CD4-positive, alpha-beta T cell treated with Interleukin-6 for 4 hours (primary cell): ENCODE measurements at places on chromosomes 16 and 17.

- no peak for DNase-seq
These were observed 7.3 kb downstream of the CSF3 start for GRCh38 chr17:40022497-40022896.

DNA sequence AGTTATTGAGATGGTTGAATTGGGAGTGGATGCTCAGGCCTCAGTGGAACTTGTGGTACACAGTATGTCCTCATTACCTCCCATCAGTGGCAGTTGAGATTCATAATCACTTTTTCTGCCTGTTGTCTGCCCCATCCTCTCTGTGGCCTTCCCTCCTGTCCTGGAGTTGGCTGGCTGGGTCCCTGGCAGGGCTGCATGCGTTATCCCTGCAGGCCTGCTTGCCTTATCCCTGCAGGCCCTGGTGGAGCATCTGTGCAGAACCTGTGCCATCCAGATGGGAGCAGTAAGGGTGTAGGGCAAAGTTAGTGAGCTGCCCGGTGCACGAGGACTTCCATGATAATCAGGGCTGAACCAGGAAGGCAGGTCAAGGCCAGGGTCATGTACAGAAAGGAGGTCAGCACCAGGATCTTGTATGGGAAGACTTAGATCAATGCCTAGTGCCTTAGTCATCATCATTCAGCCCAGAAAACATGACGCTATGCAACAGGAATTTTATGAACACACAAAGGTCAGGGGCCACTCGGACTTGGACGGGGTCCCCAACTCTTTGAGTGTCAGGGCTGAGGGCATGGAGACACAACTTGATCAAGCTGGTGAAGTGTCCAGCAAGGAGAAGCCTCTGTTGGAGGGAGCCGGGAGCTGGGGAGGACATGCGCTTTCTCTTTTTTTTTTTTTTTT lies 47.2 kb downstream of the ABCC1 start:
- DNase-seq = no peak

DNA sequence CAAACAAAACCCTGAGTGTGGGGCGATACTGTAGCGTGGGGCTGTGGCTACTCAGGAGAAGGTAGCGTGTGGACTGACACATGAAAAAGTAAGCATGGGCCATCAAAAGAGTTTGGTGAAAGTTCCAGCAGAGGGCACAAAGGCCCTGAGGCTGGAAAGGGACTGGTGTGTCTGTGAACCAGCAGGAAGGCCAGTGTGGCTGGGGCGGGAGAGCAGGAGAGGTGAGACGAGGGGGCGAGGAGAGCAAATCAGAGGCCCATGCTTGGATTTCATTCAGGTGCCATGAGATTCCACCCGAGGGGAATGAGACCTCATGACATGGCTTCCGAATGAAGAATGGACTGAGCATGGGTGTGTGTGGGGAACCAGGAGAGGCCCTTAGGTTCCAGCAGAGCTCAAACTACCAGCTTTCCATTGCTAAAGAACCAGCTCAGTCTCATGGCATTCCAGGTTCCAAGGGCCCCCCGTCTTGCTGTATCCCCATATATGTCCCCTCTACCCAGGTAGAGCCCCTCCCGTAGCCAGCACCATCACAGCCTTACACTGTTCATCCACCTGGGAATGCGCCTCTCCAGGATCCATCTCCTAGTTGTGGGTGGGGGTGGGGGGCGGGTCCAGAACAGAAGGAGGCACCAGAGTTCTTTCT lies 31.1 kb downstream of the TRPV2 start:
- DNase-seq = no peak

GRCh38 chr17:41308918-41309359 lies at the start of gene KRTAP16-1:
KRTAP16-1 (minus strand) TSS chr17:41309309; CDS start chr17:41309253, 56 bp downstream.
- DNase-seq = peak; percentile 69

DNA sequence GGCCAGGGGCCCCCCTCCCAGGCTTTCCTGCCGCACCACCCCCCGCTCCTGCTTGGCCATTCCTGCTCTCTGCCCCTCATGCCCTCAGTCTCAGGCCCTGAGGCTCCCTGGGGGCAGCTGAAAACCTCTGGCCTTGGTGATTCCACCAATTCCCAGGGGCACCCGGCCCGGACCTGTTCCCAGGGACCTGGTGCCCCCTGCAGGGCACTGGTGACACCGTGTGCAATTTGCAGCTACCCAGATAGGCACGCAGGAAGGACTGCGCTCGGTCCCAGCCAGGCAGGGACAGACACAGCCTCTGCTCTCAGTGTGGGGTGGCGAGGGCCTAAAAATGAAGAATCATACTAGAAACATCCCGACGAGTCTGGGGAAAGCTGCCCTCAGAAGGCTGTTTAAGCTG lies 13.4 kb downstream of the WFDC1 start:
- no peak for DNase-seq

DNA sequence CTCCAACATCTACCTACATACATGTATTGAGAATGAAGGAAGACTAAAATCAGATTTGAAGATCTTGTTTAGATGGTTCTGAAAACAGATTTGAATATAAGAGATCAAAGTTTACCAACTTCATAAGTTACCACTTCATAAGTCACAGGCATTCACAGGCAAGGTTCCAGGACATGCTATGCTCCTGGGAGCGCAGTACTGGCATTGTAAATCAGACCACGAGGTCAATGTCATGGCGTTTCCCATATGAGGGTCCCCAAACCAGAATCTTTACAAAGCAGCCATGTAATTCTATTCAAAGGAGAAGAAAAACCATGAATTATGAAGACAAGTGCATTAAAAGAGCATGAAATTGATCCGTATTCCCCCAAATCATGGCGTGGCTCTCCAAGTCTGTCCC lies 3.0 kb downstream of the CDH11 start:
- DNase-seq = no peak

- DNase-seq = peak; percentile 44
These were observed 1.6 kb downstream of the PGAP6 start for GRCh38 chr16:379961-380761.

DNA sequence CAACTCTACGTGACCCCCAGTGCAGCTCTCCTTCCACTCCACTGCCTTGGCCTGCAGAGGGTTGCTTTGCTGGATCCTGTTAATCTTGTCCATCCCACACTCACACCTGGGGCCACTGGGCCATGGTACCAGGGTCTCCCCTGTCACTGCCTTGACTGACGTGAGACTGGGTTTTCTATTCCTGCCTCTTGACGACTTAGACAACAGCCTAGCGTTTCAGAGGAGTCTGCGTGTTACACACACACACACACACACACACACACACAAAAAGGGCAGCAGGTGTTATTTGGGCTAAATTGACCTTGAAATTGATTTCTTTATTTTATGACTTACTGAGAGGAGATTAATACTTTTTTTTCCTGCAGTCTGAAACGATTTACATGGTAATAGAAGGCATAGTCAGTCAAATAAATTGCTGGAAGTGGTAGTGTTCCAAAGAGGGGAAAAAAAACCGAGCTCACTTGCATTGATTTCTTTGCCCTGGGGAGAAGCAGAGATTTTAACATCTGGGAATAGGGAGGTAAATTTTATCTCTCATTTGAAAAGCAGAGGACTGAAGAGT lies 492.3 kb upstream of the EEF2KMT start:
- DNase-seq = no peak

DNA sequence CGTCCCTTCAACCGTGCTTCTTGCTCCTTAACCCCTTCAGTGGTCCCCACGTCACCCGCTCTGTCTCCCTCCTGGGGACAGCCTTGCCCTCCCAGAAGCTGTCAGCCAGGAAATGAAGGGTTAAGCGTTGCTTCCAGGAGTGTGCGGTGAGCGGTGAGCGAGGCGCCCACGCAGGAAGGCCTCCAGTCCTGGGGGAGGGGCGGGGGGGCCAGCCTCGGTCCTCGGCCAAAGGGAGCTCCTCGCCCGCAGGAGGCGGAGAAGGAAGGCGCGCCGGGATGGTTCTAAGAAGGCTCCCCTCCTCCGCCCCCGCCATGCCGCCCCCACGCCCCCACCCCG lies 2.3 kb downstream of the RBFOX3 start:
- no peak for DNase-seq

DNA sequence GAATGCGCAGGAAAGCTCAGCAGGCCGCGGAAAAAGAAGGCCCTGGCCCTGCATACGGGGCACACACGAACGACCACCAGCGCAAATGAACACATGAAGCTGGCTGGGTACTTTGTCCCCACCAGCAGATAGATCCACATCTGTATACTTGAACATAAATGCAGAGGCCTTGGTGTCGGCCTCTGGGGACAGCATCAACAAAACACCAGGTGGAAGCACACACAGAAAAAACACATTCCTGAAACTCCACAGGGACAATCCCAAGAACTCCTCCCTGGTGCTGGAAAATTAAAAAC lies 606 bp upstream of the ZBTB4 start:
- DNase-seq = no peak

- no peak for DNase-seq
These were observed 2.4 kb downstream of the USH1G start for GRCh38 chr17:74920642-74921025.

- DNase-seq = peak; percentile 75
These were observed 18.3 kb upstream of the WFIKKN2 start for GRCh38 chr17:50816771-50817751.

- no peak for DNase-seq
These were observed 383.3 kb upstream of the ASIC2 start for GRCh38 chr17:33676444-33676843.
